ENCODE measurements at places on chromosomes 5 and 9. TPM values are rescaled to one million over a fixed set of nuclear protein-coding genes. Genes with fewer than 3 reads are reported as not detected.

DNA sequence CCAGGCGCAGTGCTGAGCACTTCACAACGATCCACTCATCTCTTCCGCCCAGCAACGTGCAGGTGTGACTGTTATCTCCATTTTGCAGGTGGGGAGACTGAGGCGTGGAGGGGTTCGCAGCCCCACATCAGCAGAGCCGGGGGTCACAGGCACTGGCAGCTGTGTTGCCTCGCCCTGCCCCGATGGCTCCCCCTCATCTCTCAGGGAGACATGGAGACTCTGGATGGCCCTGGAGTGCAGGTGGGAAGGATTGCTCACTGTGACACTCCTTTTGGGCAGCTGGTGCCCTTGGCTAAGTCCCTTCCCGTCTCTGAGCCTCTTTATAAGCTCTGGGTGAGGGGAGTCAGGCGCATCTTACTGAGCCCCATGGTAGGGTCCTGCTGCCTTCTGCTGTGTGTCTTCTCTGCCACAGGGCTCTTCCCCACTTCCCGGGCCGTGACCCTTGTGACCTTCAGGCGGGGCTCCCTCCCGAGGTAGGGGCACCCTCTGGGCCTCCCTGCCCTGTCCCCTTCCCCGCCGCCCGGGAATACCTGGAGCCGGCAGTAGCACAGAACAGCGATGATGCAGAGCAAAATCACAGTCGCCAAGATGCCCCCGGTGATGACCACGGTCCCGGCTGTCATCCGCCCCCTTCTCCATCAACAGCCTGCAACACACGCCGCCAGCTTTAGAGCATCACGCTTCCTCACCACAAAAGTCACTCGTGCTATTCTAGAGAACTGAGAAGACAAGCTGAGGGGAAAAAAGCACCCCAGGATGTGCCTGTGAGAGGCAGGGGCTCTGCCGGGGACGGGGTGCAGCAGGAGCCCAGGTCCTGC, 29.4 kb downstream of the FAM163B start:
- DNase-seq = no peak

DNA sequence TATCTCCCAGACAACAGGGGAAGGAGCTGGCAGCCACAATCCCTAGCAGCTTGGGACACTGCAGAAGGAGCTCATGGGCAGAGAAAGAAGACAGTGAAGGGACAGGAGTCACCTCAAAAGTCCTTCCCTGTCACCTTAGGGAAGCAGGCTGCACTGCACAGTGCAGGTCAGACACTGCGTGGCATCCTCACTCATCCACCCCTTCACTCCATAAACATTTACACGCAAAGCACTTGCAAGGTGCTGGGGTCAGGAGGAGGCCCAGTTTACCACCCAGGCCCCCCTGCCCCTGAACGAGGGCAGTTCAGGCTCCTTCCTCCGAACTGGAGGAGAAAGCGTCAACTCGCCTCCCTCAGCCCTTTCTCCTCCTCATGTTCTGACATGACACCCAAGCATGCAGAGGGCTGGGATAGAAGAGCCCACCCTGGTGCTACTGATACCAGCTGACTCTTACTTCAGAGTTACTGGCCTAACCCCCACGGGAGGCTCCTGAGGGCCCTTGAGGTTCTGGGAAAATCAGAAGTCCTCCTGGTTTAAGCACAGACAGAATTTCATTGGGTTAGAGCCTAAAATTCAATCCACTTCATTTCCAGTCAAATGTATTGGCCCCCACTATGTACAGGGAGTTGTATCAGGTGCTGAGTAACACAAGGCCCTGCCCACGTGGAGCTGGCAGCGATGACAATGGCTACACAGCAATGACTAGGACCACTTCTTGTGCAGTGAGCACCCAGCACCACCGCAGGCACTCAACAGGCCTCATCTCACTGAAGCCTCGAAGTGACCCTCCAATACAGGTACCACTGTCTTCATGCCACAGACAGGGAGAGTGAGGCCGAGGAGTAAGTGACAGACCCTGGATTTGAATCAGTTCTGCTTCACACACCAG, 70.4 kb downstream of the RAPGEF1 start:
- DNase-seq = no peak

DNA sequence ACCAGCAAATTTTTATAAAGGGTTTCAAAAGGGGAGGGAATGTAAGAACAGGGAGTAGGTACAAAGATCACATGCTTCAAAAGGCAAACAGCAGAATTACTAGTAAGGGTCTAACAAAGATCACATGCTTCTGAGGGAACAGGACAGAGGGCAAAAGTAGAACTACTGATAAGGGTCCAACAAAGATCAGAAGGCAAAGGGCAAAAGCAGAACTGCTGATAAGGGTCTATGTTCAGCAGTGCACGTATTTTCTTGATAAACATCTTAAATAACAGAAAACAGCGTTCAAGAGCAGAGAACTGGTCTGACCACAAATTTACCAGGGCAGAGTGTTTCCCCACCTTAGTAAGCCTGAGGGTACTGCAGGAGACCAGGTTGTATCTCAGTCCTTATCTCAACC, 469.5 kb upstream of the PIK3R1 start:
- DNase-seq = no peak

DNA sequence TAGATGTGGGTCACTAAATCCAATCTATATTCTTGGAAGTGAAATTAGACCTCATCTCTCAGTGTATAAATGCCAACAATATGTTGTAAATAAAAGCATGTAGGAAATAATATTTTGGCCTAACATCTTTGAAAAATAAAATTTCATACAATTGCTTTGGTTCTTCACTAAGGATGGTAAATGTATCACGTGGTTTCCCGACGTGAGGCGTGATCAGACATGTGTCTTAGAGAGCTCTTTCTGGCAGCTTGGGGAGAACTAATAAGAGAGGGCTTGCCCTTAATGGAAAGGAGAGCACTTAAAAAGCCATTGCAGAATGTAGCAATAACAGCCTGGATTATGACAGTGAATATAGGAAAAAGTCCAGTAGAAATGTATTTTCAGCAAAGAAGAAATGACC, 602.6 kb downstream of the CDH12 start:
- no peak for DNase-seq

GRCh38 chr9:98396236-98396635, 140.8 kb upstream of the TBC1D2 start:
- no peak for DNase-seq

DNA sequence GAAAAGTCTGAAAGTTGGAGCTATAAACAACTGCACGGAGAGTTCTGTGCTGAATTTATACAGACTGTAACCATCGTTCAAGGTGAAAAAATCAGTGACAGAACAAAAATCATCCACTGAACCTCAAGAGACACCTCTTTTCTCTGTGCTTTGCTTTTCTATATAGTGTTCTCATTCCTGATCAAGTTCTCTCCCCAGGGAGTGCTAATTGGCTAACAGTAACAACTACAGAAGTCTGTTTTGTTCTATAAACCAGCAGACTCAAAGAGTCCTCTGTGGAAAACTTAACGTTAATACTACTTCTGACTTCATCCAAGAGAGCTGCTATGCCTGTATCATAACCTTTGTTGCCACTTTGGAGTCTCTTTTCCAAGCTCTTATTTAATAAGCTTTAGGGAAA, 1388.3 kb upstream of the C9orf72 start:
- DNase-seq = no peak

GRCh38 chr5:174145821-174146220, 100.3 kb downstream of the NSG2 start:
- DNase-seq = no peak

DNA sequence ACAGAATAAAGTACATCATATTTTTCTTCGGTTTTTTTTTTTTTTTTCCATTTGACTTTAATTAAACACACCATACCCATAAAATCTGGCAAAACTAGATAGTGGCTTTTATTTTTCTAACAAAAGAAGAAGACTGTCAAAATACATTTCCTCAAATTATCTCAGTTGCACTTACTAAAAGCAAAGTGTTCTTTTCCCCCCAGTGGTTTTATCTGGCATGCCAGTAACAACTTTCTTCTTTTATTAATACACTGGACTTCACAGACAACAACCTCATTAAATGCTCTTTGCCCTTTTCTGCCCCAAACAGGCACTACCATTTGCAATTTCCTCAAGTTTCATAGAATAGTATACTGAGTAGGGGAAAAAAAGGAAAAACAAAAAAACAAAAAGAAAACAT, 1792.3 kb downstream of the EFNA5 start:
- DNase-seq = no peak

Gene FAM221B
- not detected for total RNA-seq

Gene PAM
- total RNA-seq = 4,531 TPM
